ENCODE measurements at places on chromosomes 11 and 22.

DNA sequence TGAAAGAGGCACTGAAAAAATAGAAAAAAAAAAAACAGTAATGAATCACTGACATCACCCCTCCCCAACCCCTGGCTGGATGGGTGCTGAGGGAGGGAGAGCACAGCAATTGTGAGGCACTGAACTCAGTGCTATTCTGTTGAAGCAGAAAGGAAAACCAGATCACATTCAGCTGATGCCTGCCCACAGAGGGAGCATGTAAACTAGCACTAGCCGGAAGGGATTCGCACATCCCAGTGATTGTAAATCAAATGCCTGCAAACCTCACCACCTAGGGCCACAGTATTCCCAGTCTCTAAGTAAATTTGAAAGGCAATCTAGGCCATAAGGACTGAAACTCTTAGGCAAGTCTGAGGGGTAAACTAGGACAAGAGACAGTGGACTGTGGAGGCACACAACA, 772.0 kb upstream of the CCDC179 start:
- no peak for DNase-seq

GRCh38 chr11:69076129-69076791, 27.5 kb downstream of the TPCN2 start:
- DNase-seq, result no peak

DNA sequence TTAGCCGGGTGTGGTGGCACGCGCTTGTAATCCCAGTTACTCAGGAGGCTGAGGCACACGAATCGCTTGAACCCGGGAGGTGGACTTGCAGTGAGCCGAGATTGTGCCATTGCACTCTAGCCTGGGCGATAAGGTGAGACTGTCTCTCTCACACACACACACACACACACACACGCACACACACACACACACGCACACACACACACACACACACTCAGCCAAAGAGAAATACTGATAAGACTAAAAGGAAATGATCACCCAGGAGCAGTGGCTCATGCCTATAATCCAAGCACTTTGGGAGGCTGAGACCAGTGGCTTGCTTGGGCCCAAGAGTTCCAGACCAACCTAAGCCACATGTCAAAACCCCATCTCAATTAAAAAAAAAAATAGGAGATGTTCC, 20.8 kb downstream of the HSPA8 start:
- no peak for DNase-seq

DNA sequence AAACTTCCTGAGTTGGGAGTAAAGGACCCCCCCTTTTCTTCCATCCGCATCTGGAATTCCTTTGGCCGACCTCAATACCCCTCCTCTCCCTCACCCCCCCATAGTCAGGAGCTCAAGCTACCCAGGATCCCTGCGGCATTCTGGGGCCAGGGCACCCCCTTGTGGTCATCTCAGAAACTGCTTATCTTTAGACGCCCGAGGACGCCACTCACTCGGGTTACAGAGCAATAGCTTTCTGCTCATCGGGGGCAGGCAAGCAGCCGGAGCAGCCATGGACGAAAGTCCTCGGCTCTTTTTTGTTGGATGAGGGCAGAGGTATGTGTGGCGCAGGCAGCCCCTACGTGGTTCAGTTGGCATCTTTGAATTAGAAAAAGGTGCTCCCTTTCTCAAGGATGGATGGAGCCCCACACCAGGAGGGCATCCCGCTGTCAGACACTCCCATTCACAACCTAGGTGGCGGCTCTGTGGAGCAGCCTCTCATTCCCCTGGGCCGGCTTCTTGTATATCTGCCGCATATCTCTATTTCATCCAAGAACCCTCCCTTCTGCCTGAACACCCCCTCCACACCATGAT, 2.3 kb downstream of the C1QTNF5 start:
- peak; percentile 32 for DNase-seq

- DNase-seq, result no peak
Measured at GRCh38 chr11:63870351-63871140, 31.6 kb downstream of the MARK2 start.

- DNase-seq, result peak; percentile 33
Measured at GRCh38 chr11:45146072-45147016, at the start of gene PRDM11. Gene PRDM11 (plus strand): TSS chr11:45146639. CDS start chr11:45181767, 35,128 bp downstream.

DNA sequence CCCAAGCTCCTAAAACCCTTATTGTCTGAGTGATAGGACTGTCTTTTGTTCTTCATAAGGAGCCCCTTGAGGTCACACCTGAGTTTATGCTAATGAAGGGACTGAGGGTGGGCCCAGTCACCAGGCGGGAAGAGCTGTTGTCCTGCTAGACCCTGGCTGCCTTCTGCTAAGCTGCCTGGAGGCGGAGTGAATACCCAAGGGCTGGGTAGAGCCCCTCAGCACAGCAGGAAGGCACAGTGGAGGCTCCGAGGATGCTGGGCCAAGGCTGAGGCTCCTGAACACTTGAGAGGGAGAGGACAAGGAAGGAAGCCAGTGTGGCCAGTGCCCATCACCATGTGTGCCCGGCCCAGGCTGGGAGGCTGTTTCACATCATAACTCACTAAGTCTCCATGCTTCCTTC, 4.8 kb upstream of the PHF21B start:
- no peak for DNase-seq

- DNase-seq, result no peak
Measured at GRCh38 chr11:87304412-87304811, 266.7 kb downstream of the TMEM135 start.

DNA sequence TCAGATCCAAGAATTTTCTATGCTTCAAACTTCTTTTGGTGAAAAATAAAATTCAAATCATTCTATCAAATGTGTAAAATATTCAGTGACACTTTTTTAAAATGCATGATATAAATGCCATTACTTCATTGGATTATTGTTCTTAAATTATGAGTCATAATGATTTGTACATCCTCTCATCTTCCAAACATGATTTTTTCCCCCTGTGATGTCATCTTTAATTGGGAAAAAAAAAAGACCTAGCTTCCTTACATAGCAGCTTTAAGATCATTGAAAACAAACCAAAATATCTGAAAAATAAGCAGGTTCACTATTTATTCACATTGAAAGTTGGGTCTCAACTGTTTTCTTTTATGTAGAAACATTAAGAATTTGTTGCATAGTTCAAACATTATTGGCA, 1549.4 kb downstream of the LRRC4C start:
- DNase-seq, result no peak

GRCh38 chr11:2074266-2074825, 64.8 kb downstream of the IGF2 start:
- DNase-seq, result no peak

DNA sequence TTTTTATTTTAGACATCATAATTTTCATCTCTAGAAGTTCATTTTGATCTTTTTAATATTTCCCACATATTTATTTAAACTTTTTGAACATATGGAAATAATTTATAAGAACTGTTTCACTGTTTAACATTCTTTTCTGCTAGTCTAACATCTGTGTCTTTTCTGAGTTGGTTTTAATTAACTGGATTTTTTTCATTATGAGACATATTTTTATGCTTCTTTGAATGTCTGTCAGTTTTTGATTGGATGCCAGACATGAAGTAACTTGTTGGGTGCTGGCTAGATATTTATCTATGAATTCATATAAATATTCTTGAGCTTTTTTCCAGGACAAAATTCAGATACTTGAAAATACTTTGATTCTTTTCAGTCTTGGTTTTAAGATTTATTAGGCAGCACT, 317.8 kb upstream of the NCAM1 start:
- no peak for DNase-seq

GRCh38 chr11:73467505-73467904, 91.3 kb downstream of the RELT start:
- DNase-seq, result no peak

GRCh38 chr11:20243974-20244373, 83.7 kb upstream of the DBX1 start:
- DNase-seq, result no peak

GRCh38 chr11:35006389-35007128, 90.1 kb downstream of the PDHX start:
- DNase-seq, result no peak

DNA sequence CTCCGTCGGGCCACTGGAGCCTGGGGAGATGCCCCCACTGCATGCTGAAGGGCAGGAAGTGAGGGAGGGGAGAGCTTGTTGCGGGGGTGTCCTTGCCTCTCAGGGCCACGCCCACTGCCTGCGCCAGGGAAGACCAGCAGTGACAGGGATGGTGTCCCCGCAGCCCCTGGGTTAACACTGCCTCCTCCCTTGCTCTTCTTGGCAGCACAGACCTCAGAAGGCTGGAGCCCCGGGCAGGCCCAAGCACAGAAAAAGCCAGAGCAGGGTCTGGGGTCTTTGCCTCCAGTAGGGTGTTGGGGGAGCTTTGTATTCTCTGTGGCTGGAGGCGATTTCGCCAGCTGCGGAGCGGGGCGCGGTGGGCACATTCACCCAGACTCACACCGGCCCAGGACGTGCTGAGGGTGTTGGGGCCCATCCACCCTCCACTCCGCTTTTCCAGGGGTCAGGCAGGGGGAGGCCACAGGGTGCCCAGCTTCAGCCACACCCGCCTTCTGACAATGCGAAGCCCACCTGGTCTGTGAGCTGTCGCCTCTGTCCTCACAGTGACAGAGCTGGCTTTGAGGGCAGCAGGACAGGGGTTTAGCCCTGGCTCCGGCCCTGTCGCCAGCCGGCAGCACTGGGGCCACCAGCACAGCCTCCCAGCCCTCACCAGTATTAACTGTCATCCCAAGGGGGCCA, 83.7 kb downstream of the CDKN1C start:
- no peak for DNase-seq

DNA sequence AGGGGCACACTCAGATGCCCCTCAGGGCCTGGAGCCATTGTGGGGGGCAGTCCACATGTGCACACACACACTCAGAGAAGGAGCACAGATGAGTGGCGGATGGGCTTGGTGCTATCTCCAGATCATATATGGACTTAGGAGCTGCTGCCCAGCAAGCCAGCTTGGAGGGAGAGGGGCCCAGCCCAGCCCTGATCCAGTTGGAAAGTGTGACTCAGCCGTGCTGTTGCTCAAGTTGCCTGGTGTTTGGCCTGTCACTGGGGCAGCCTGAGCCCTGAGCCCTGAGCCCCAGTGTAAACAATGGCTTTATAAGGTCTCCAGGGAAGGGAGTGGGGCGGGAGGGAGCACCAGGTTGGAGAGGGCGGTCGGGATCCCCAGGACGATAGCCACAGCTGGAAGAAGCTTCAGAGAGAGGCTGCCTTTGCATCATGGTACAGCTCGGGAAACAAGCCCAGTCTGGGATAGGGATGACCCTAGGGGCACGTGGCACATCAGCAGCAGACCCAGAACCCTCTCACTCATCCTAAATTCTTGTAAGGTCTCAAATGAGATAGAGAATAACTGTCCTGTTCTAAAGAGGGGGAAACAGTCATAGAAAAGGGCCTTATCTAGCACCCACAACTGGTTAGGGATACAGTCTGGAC, 4.8 kb downstream of the SELENOM start:
- no peak for DNase-seq

DNA sequence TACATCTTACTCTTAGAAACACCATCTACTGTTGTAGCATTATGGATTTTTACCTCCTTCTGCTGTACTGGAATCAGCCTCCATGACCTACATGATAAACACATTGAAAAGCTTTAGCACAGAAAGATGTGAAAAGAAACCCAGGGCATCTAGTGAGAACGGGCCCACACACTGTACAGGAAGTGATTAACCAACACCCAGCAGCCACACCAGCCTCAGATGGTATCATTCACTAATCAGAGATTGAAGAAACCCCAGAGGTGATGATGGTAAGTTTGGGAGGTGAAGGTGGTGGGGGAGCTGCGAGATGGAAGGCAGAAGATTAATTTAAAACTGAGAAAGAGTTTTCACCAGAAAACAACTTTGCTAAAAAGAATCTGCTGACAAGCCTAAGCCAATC, 46.1 kb downstream of the RASSF10 start:
- DNase-seq, result no peak

- DNase-seq, result no peak
Measured at GRCh38 chr11:65003282-65003681, 6.5 kb upstream of the BATF2 start.

DNA sequence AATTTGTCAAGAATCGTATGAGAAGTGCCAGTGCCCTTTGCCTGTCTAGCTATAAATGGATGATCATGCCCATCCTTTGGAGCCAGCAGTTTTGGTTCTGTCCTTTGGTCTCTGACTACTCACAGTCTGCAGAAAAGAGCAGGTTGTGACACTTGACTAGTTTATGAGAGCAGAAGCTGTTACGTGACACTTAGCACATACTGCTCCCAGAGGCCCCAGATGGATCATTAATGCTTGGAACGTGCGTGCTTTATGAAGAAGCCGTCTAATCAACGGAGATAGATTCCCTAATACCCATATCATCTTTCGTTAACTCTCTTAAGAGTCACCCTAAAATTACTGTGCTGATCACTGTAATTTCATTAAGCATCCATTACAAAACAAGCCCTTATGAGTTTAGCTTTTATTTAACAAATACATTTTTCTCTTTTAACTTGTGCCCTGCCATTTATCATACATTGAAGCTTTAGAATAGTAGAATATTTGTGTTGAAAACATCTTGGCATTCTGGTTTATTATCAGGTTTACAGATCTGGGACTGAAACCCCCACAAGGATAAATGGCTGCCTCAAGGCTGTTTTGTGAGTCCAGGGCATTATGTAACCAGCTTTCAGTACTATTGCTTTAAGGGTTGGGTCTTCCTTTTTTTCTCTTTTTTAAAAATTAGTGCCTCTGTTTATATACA, 47.0 kb upstream of the ADORA2A start:
- DNase-seq, result no peak

- no peak for DNase-seq
Measured at GRCh38 chr22:17250380-17251082, 31.3 kb upstream of the ADA2 start.

DNA sequence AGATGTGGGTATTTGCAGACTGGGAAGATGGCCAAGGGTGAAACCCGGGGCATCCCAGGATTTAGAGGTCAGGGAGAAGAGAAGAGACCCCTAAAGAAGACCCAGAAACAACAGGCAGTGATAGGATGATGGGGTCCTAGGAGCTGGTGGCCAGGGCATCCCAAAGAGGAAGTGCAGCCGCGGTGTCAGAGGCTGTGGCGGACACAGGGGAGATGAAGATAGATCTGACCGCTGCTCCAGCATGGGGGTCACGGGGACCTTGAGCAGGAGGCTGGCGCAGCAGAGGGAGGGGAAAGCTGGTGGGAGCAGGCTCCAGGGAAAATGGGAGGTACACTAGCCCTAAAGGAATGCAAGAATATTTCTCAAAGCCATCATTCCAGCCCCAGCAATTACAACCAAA, 47.3 kb downstream of the CTTN start:
- DNase-seq, result no peak

DNA sequence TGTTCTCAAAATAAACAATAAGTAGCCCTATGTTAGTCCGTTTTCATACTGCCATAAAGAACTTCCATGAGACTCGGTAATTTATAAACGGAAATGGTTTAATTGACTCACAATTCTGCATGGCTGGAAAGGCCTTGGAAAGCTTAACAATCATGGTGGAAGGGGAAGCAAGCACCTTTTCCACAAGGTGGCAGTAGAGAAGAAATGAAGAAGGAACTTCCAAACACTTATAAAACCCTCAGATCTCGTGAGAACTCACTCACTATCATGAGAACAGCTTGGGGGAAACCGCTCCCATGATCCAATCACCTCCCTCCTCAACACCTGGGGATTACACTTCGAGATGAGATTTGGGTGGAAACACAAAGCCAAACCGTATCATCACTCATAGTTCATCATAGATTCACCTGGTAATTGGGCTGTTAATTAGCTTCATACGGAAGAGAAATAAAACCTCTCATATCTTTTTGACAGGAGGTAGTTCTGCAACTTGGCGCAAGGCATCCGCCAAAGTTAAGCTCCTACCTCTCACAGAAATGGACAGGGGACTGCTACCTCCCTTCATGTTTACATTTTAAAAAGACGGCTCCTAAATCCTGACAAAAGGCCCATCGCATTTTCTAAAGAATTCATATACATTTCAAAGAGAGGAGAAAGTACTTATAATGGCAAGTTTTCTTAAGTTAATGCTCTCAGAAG, 49.0 kb downstream of the MUC15 start:
- DNase-seq, result no peak

GRCh38 chr11:117090111-117090706, 8.0 kb downstream of the SIK3 start:
- no peak for DNase-seq
